Cortex of kidney (tissue), 1 donor: ENCODE measurements at places on chromosomes 16 and 17.

GRCh38 chr17:64448665-64449512, at the start of gene MILR1:
TSS of gene MILR1 (plus strand) at chr17:64449115. CDS start at chr17:64449169, 54 bp downstream.
- no peak for DNase-seq

DNA sequence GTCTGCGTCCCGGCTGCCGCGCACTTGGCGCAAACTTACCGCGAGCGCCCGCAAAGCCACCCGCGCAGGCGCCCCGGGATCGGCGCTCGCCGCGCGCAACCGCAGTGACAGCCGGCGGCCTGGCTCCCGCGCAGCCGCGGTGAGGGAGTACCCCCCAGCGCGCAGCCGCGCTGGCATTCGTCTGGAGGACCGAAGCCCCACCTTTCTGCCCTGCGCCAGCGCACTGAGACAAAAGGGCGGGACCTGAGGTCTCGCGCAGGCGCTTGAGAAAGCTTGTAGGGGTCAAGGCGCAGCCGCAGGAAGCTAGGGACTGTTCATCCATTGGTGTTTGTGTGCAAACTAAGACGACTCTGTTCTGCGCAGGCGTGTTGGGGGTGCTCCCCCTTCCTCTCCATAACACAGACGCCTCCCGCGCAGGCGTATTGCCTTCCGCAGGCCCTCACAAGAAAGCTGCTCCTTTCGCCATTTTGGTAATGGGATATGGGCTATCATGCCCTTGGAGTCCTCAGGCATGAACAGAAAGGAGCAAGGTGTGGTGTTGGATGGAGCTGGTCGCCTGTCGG, at the start of gene PHF12:
TSS of gene PHF12 (minus strand) at position 91 of the 563 bp plus-strand sequence. CDS start 558 bp downstream, outside the sequence.
- DNase-seq, result peak; percentile 70

DNA sequence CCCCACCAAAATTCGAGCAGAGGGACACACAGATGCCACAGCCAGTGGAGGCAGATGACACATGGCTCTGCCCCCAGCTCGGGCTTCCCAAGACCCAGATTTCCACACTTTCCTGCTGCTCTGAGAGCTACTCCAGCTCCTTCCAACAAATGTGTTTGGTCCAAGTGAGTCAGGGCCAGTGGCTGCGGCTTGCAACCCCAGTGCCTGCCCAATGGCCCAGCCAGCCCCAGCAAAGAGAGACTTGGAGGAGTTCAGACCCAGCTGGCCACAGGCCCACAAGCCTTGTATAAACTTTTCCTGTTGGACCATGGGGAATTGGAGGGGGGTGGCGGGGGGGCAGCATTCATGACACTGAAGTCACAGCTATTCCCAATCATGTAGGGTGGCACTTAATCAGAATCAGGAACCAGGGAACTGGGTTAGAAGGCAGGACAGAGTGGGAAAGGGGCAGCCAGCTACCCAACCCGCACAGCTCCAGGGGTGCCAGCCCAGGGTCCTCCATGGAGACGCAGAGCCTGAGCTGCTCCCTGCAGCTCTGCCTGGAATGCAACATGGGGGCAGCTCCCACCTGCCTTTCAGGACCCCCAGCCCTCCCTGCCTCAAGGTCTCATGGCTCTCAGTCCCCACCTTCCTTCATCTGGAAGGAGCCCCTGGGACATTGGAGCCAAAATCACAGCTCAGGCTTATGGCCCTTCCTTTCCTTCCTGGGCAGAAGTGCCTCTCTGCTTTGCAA, 17.5 kb upstream of the C16orf78 start:
- no peak for DNase-seq

DNA sequence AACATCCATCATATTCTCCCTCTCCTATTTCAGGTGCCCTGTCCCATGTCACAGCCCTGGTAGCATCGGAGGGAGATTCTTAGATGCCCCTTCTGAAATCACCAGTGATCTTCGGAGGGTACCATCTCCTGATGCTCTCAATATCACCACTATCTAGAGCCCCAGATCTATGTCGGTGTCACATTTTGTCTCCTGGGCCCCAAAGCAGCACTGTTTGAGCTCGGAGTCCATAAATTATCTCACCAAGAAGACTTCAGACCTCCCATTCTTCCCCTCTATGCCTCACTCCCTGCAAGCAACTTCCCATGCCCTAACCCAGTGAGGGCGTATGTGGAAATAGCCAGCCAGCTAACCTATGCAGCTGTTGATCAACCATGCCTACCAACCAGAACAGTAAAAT, 51.5 kb upstream of the NLK start:
- DNase-seq, result no peak

- no peak for DNase-seq
Measured at GRCh38 chr17:54888254-54888653, 12.4 kb upstream of the TOM1L1 start.

DNA sequence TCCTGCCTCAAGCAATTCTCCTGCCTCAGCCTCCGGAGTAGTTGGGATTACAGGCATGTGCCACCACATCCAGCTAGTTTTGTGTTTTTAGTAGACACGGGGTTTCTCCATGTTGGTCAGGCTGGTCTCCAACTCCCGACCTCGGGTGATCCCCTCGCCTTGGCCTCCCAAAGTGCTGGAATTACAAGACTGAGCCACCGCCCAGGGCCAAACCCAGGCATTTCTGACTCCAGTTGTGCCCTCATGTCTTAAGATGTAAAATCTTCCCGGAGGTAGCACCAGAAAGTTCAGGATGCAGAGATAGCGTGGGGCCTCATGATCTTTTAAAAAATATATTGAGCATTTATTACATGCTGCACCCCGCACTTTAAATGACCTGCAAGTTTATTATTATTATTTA, 12.8 kb upstream of the SMG1 start:
- DNase-seq, result no peak

GRCh38 chr16:12002447-12003006, 26.0 kb downstream of the SNX29 start:
- no peak for DNase-seq

DNA sequence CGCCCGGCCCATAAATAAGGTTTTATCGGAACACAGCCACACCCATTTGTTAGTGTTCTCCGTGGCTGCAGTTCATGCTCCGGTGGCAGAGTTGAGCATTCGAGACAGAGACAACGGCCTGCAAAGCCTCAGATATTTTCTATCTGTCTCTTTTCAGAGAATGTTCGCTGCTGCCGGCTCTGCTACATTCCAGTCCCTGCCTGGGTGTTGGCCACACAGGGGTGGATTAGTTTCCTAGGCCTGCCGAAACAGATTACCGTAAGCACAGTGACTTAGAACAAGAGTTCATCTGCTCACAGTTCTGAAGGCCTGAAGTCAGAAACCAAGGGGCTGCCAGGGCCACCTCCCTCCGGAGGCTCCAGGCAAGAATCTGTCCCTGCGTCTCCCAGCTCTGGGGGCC, 19.1 kb upstream of the GSG1L start:
- no peak for DNase-seq

DNA sequence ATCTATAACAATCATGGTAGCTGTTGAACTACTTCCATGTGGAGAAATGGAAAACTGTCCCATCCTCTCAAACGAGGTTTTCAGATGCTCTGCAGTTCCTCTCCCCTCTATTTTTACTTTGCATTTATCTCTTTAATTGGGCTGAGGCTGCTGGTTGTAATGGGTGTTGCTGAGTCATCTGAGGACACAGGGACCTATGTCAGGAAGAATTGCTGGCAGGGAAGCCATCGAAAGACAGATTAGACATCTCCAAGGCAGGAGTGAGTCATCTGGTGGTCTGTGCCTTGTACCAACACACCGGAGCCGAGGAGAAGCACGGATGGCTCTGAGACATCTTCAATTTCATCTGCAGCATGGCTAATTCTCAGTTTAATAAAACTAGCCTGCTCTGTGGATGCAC, 394.5 kb downstream of the GRIN2A start:
- no peak for DNase-seq

- no peak for DNase-seq
Measured at GRCh38 chr16:30439720-30440348, 5.8 kb downstream of the SEPHS2 start.

DNA sequence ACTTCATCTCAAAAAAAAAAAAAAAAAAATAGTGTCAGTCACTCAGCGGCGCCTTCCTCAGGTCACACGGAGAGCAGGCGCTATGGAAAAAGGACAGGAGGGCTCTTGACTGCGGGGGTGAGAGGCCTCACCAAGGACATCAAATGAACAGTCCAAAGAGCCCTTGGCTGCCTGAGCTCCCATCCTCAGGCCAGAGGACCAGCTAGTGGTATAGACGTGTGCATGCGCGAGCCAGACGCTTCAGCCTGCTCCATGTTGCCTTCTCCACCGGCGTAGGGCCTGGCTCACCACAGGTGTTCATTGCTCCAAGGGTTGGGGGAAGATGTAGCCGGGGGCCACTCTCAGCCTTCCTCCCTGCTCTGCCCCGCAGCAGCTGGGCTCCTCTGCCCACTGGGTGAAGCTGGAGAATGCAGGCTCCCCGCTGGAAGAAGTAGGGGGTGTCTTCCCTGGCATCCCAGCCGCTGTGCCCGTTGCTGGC, 65.8 kb upstream of the PLCG2 start:
- DNase-seq, result no peak

DNA sequence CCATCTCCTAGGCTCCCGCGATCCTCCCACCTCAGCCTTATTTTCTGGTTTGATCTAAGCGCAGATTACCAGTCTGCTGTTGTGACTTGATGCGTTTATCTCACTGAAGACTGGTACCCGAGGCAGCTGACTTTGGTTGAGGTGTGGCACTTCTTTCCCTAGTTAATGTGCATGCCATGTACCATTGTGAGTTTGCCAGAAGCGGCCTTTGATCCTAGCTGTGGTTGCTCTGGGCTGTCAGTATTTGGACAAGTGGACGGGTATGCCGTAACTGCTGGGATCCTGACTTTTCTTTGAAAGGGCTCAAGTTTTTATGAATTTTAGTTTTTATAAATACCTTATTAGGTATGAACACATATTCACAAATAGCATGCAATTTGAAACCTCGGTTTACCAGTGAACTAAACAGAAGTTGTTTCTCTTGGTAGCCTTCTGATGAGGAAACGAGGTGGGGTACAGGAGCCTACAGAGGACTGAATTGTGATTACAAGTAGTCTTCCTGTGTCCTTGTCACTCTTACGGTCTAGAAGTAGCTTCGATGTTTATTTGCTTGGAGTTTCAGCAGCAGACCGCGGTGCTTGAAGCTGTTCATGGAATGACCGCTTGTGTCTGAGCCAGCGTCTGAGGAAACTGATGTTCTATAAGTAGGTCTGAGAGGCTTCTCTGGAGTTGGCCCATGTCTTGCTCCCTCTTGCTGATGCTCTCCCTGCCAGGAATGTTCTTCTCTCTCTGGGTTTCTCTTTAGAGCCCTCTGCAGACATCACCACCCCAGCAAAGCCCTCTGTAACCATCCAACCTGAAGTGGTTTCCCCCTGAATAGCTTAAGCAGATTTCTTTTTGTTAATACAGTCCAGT, 40.0 kb downstream of the SEC14L1 start:
- DNase-seq, result no peak

GRCh38 chr16:79202977-79203376, 397.6 kb downstream of the MAF start:
- DNase-seq, result no peak

- DNase-seq, result no peak
Measured at GRCh38 chr17:31935512-31935911, 1.3 kb upstream of the SUZ12 start.

DNA sequence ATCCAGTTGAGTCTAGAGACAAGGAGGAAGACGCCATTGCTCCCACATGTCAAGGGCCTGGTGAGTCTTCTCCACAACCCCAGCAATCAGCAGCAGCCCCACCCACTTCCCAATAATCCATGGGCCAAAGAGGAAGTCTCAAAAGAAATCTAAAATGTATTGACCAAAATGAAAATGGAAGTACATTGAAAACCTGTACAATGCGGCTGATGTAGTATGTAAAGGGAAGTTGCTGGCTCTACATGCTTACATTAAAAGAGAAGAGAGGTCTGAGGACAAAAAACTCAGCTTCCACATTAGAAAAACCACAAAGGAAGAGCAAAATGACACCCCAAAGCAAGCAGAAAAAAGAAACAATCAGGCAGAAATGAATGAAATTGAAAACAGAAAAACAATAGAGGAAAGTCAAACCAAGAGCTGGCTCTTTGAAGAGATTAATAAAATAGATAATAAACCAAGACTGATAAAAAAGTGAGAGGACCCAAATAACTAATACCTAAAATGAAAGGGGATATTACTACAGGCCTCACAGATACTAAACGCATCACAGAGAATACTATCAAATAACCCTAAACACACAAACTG, 100.6 kb upstream of the METRNL start:
- DNase-seq, result no peak
